DMS 273 treated with DMSO at 0.1 percent for 48 hours (cell line): ENCODE measurements at places on chromosomes 11 and 22.

DNA sequence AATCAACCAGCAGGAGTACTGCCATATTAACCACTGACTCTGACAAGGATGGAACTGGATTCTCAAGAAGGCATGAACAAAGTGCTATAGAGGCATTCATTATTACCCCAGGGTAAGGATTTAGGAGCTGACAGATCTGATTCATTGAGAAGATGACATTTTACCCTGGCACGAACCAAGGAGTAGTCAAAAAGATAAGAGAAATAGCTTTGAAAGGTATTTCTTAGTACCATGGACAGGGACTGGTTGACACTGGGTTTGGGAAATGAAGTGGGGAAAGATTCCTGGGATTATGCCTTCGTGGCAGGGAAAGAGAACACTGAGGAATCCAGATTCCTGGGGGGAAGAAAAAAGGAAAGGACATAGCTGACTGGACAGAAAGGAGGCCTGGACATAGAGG lies 5.1 kb upstream of the SAAL1 start:
- DNase-seq, result no peak

DNA sequence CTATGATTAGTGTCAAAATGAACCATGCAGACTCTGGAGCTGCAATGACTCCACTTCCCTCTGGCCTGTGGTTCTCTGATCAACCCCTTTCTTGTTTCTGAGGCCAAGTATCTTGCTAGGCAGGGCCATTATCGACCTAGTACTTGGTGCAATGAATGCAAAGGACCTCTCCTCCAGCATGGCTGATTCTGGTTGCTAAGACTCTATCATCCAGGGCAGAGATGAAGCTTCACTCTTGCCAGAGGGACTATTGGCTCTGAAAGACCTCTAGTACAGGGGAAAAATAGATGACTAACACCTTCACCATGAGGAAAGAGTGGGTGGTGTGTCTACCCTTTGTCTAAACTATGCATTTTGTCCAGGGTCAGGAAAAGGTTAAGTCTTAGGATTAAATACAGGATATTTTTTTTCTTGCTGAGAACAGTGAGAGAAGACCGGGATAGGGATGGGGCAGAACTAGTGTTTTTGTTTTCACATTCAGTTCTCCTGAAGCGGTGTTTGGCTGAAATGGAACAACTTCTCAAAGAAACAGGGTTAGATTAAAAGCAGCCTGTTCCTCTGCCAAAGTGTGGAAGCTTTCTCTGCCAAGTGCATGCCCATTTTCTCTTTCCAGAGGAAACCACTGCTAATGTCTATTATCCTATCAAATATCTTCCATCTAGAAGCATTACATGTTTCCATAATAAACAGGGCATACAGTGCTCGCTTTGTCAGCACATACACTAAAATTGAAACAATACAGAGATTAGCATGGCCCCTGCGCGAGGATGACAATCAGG lies 5.0 kb upstream of the MTFP1 start:
- DNase-seq, result no peak

DNA sequence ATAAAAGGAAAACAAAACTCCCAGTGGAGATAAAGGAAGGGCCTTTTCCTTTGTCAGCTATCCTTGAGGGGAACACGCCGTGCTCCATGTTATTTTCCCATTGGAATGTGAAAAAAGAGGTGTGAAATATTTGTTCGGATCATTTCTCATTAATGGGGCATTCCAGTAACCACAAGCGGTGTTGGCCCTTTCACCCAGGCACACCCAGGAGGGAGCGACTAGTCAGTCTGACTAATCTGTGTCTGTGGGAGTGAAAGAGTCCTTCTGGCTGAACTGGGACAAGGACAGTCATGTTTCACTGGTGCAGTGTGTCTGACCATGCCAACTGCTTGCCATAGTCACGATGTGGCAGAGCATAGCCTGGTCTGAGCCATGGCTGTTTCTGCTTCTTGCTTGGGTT lies 13.0 kb upstream of the MYEOV start:
- no peak for DNase-seq

GRCh38 chr11:91081440-91082043 lies 858.7 kb upstream of the CHORDC1 start:
- no peak for DNase-seq

DNA sequence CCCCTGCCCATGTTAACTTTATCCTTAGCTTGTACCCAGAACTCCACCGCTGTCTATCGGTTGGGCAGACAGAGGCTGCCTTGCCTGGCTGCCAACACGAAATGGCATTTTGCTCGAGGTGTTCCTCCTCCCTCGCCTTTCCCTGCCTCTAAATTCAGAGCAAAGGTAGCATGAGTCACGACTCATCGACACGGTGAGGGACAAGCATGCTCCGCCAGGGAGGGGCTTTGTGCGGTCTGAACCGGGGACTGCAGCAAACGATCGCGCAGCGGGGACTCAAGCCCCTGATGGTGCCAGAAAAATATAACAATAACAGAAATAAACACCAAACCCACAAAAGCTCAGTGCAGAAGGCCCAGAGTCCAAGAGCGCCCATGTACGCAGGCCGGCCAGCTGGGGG lies 52.3 kb downstream of the RTL6 start:
- no peak for DNase-seq

- DNase-seq, result no peak
Observed at GRCh38 chr11:121024989-121025388, 1.1 kb downstream of the TBCEL start.

DNA sequence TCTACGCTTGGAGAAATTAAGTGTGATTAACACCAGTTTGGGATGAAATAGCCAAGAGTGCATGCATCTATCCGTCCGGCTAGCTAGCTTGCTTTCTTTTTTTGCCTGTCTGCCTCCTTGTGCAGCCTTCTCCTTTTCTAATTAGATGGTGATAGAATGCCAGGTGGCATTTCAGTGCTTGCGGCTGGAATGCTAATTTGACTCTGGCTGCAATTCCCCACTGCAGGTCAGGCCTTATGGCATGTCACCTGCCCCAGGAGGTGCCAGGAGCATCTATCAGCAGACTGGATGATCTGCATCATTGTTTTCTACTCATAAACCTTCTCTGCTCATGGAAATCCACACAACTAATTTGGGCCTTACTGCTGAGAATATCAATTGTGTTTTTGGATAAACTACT lies 51.1 kb upstream of the CABP7 start:
- DNase-seq, result no peak

GRCh38 chr11:18191376-18191775 lies 18.7 kb downstream of the MRGPRX4 start:
- DNase-seq, result no peak

- no peak for DNase-seq
Observed at GRCh38 chr11:63901660-63902059, 15.3 kb downstream of the RCOR2 start.

DNA sequence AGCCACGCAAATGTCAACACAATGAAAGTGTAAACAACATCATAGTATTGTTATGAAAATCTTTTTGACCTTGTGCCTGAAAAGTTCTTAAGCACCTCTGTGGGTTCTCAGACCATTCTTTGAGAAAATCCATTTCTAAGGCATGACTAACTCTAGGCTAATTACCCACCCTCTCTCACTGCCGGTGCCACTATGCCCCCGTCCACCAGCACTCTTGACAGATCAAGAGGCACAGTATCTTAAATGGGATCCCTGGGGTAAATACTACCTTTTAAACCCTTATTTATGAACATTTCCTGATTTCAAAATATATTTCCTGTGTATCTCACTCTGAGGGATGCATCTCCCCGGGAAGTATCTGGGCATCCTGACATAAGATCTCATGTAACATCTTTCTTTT lies 607.5 kb downstream of the METTL15 start:
- no peak for DNase-seq

DNA sequence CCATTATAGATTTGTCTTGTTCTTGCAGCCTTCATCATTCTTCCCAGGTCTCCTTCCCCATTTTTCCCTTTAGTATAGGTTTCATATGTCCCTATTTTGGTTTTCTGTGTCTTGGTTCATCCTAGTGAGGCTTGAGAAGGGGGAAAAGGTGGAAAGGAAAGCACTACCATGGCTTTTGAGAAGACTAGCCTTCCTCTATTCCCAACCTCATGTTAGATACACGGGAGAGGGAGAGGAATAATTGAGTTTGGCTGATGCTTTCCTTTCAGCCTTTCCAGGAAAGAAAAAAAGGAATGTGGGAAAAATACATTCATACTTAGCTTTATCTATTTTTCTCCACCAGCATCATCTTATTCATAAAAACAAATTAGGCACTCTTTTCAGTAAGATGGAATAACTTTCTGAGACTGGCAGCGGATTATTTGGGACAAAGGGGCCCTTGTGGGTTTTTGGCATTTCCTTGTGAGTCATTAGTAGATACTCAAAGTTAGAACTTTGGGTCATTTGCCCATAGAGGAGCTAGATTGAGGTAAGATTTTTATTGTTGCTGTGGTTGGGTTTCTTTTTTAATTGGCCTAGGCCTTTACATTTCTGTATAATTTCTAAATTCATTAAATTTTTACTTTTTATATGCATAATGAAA lies 23.8 kb downstream of the CAPRIN1 start:
- no peak for DNase-seq

GRCh38 chr11:83200035-83200434 lies 6.5 kb downstream of the ANKRD42 start:
- DNase-seq, result no peak

DNA sequence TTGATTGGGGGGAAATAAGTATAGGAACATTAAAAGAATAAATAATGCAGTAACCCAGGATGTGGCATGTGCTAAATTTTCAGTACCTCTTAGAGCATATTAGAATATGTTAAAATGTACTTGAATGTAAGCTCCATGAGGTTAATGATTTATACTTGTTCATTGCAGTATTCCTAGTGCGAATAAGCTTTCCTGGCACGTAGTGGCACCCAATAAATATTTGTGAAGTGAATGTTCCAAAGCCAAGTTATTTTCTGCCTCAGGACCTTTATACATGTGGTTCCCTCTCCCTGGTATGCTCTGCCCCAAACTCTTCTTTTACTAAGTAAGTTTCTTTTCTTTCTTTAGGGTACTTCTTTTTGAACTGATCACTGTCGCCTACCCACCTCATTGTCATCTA lies 118.8 kb downstream of the DBX1 start:
- no peak for DNase-seq

- DNase-seq, result no peak
Observed at GRCh38 chr22:22769434-22770279, 118.0 kb upstream of the IGLL5 start.

DNA sequence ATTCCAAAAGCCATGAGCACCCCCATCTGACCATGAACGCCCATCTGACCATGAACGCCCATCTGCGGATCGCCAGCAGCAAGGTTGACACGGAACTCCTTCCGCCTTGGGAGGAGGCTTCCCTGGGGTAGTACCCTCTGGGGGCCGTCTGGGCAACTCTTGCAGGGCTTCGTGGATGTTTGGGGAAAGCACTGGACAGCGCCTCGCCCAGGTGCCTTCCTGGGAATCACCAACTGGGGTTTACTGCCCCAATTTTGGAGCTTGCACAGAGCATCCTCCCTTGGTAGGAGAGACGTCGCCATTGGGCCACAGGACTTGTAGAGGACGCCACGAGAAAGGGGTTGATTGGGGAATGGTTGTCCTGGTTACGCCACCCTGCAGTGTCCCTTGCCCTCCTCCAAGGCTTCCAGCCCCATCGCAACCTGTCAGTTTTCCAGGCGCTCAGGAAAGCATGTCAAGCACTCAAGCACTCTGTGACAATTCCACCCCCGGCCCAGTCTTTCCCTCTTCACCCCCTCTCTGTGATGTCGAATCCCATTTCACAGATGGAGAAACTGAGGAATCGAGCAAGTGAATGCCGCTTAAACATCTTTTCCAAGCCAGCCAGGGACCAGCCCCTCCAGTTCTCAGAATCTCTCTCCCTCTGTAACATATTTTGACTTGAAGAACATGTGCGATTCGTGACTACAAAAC lies 914 bp upstream of the PRDM11 start:
- no peak for DNase-seq

DNA sequence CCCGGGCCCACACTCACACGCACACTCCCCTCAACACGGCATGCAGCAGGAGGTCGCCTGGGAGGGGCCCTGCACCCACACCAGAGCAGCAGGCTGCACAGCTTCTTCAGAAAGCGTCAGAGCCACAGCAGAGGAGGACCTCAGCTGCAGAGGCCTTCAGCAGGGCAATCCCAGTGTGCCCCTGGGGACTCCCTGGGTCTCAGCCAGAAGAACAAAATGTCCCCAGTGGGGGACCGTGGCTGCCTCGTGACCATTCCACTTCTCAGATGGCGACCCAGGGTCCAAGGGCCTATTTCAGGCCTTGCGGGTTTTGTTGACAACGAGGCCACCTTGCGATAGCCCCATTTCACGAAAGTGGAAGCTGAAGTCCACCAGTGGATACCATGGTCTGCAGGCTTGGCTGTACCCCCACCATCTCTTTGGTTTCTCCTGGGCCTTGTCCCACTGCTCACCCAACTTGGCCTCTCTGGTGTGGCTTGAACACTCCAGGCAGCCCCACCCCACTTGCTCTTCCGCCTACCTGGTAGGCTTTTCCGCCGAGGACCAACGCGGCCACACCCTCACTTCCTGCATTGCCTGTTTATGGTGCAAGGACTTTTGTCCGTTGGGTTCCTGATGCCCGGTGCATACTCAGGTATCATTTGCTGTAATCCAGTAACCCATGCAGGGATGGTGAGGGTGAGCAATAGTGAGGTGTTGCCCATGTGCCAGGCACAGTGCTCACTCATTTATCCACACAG lies 38.1 kb downstream of the MB start:
- DNase-seq, result no peak

GRCh38 chr22:46242076-46242475 lies 8.0 kb downstream of the CDPF1 start:
- DNase-seq, result no peak

GRCh38 chr11:126918556-126918955 lies 82.0 kb downstream of the KIRREL3 start:
- DNase-seq, result no peak

- no peak for DNase-seq
Observed at GRCh38 chr11:10432493-10432892, 22.6 kb upstream of the AMPD3 start.

GRCh38 chr22:45008751-45009605 lies 827 bp downstream of the PHF21B start:
- DNase-seq, result no peak

GRCh38 chr11:77106321-77106720 lies 3.7 kb downstream of the OMP start:
- DNase-seq, result no peak

DNA sequence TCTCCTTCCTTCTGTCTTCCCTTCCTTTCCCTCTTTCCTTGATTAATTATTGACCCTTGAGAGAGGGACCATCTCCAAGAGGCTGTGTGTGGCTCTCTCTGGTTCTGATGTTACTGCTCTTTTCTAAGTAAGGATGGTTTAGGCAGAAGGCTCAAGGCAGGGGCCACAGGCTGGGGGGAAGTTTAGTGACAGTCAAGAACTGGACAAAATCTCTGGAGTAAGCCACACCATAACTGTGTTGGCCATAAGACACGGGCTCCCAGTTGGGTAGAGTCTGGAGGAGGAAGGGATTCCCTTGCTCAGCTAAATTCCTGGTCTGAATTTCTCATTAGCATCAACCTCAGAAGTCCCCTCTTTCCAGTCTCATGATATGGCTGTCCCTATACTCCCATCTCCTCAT lies 74.7 kb downstream of the BUD13 start:
- DNase-seq, result no peak
